GM19239 (cell line): ENCODE measurements at places on chromosomes 7 and 10.

DNA sequence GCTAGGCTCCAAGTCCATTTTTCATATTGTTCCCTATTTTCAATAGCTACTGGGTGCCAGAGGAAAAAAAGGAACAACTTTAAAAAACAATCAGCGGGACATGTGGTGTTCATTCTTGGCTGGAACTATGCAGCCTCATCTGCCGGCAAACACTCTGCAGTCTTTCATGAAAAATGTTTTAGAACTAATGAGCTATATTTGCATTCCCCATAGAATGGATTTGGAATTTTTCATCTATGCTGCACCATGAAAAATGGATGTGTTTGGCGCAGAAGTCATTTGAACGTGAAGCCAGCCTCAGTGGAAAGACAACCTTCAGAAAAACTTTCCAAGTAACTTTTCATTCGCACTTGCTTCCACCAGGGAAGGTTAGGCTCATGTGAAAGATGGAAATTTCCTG is 270.5 kb downstream of the SKAP2 start:
- no peak for DNase-seq

GRCh38 chr10:107733328-107734130 is 569.0 kb upstream of the SORCS1 start:
- no peak for DNase-seq

- DNase-seq, result no peak
These were observed 1069.1 kb upstream of the AUTS2 start for GRCh38 chr7:68529221-68529620.

- no peak for DNase-seq
These were observed 309.3 kb downstream of the KCNMA1 start for GRCh38 chr10:77328272-77328816.

- DNase-seq, result no peak
These were observed 15.1 kb downstream of the ADAM12 start for GRCh38 chr10:126373147-126373546.

GRCh38 chr10:102280397-102281101 is 35.2 kb downstream of the GBF1 start:
- DNase-seq, result no peak

- no peak for DNase-seq
These were observed 62.7 kb downstream of the SEMA3E start for GRCh38 chr7:83586281-83586680.

GRCh38 chr7:156614434-156615264 is 25.9 kb upstream of the RNF32 start:
- no peak for DNase-seq
